ENCODE measurements at places on chromosomes 7 and 10.
A peak's percentile ranks its signal among the peaks of the same experiment; 100 is the strongest.

DNA sequence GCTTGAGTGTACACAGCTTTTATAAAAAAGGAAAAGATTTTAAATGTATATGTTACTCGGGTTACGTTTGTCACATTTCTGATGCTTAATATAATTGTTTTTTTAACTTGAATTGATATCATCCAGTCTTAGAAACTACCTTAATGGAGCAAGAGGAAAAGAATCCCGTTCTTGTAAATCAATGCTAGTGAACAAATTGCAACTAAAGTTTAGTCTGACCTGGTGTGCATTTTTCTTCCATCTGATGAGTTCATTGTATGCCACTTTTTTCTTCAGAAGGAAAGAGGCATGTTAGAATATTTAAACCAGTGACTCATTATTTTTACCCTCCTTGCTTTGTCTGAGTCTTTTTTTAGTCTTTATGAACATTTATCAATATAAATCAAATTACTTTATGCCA, 34.7 kb downstream of the NET1 start:
- DNase-seq: no peak

- DNase-seq: no peak
Observed at GRCh38 chr10:11178606-11179515, 161.2 kb downstream of the CELF2 start.

DNA sequence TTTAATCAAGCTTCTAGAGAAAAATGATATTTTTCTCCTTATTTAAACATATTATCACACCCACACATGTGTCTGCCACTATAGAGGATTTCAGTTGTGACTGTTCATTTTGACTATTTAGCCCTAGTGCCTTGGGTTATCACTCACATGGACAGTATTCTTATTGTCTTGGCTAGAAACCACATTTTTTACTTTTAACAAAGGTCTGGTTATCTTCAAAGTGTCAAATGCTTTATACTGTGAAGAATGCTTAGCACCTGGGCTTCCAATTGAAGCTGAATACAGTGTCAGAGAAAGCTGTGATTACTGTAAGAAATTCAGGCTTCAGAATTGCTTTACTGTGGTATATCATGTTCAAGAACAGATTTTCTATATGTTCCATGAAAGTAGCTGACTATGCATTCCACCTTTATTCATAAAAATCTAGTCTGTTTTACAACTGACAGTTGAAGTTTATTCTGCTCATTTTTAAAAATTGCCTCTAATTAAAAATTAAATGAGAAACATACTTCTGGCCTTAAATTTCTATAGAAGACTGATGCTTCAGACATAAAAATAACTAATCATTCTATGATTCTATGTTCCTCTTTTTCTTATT, 278.6 kb downstream of the SEMA3D start:
- DNase-seq: no peak

DNA sequence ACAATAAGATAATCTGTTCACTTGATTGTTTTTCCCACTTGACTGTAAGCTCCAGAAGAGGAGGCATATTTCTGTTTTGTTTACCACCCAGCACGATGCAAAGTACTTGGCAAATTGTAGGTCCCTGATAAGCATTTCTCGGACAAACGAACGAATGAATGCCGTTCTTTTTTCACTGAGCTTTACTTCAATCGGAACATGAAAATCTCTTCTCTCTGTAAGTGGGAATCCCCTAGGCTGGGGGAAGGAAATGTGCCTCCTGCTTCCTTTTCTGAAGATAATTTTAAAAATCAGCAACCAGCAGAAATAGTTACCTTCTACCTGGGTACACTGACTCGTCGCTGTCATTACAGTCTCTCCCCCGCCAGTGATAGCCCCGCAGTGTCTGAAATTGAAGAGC, 102.9 kb downstream of the AOAH start:
- DNase-seq: no peak

DNA sequence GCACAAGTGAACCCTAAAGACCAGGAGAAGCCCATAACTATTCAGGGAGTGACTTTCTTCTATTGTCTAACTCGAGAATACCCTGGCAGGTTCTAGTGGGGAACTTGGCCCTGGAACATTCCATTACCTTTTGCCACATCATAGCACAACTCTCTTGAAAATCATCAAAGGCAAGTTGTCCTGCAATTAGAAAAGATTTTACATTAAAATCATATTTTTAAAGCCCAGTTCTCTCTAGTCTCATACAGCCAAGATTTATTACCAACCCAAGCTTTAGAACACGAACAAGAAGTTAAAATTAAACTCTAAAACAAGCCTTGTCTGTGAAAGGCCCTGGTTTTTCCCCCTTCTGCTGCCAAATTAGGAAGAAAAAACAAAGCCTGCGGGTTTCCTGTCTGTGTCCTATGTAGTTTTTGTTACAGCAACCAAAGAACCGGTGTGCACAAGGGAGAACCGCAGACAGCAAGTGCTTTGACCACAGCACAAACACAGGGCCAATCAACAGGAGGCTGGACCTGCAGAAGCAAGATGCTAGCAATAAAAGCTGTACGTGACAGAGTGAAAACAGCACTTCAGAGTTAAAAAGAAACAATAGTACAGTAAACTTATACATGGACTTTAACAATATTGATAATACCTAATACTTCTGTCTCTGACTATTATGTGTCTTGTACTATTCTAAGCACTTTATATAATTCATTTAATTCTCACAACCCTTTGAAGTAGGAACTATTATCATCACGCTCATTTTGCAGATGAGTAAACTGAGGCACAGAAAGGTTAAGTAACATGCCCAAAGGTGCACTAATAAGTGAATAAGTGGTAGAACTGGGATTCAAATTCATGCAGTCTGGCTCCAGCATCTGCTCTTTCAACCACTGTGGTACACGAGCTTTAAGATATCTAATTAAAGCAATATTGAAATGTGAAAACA, 65.8 kb downstream of the STK17A start:
- DNase-seq: no peak

GRCh38 chr10:70740406-70741288, 44.5 kb downstream of the TBATA start:
- DNase-seq: peak; percentile 8

- DNase-seq: no peak
Observed at GRCh38 chr10:126392469-126392868, 4.2 kb upstream of the ADAM12 start.

GRCh38 chr10:49620286-49620810, 6.5 kb downstream of the CHAT start:
- DNase-seq: peak; percentile 36

DNA sequence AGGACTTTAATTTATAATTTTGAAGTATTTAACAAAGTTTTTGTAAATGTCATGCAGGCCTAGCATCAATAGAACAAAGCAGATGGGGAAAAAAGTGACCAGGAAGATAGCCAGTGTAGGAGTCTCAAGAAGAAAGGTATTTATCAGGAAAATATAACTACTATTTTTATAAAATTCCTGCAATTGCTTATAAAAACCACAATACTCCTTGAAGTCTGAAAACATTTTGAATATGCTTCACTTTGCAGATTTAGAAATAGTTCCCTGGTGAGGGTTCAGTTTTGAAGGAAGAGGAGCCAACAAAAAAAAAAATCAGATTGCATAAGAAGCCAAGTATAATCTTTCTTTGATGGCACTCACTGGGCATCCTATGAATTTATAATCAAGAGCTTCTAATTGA, 34.1 kb downstream of the MTERF1 start:
- DNase-seq: no peak

DNA sequence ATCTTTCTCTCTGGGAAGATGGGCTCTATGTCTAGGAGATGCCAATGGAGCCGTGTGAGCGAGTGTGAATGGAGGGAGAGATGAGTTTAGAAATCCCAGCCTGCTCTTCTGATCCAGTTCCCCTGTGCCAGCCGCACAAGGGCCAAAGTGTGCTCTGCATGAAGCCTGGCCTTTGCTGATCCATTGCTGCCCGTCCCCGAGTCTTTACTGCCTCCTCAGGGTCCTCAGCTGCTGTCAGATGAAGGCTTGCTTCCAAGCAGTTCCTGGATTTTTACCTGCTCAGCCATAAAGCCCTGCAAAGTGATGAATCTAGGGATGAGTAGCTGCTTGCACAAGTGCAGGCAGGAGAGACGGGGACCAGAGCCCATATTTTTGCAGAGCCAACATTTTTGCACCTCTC, 115.9 kb downstream of the ZMIZ1 start:
- DNase-seq: no peak

- DNase-seq: peak; percentile 73
Observed at GRCh38 chr10:79020015-79020491, 48.7 kb upstream of the ZMIZ1 start.

DNA sequence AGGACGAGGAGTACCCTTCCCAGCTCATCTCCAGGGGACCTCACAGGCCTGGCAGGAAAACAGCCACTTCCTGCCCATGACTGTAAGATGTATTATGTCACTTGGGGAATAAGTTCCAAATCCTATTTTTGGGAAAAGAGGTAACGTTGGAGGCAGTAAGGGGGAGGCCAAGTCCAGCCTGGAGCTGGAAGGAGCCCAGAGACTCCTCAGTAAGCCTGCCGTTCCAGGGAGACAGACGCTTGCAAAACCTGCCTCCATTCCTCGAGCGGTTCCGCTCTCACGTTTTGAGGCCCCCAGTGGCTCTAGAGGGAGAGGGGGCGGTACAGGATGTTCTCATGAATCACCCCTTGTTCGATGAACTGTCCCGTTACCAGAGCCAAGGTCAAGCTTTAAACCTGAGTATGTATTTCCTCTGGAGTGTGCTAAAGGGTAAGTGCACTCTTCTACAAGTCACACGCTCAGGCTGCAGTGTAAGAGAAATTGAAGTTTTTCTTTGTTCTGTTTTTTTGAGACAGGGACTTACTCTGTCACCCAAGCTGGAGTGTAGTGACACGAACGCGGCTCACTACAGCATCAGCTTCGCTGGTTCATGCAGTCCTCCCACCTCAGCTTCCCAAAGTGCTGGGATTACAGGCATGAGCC, 45.5 kb upstream of the CYTH3 start:
- DNase-seq: peak; percentile 92

DNA sequence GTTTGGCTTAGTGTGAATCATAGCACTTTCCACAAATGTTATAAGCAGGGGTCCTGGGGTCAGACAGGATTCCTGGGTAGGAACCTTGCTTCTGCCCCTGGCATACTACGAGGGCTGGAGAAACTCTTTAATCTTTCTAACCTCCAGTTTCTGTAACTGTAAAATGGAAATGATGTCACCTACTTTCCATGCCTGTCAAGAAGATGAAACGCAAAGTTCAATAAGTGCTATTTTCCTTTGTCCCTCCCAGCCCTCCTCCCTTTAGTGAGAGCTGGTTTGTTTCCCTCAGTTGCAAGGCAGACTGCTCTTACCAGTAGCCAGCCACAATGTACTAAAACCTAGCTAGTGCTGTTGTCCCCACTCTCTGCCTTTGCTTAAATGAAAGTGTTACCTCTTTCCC, 117.1 kb upstream of the HPS1 start:
- no peak for DNase-seq

- DNase-seq: no peak
Observed at GRCh38 chr10:123309731-123310130, 155.5 kb downstream of the BUB3 start.

GRCh38 chr10:16843252-16843870, 26.1 kb upstream of the RSU1 start:
- no peak for DNase-seq

DNA sequence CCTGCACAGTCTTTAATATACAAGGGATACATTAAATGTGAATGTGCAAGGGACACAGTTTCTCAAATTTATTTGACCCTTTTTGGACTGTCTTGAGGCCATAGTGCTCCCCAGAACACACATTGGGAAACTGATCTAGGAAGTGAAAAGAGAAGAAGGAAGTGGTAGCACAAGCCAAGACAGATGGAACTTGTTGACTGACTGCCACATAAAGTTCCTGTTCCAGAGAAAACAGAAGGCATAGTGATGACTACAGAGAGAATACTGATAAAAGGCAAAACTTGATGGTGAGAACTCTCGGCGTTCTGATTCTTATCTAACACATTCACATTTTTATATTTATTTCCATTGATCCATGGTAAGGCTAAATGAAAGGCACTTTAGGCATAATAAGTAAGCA, 1216.4 kb downstream of the CNTNAP2 start:
- no peak for DNase-seq

- no peak for DNase-seq
Observed at GRCh38 chr10:86047588-86047987, 319.0 kb downstream of the GRID1 start.

GRCh38 chr7:31776616-31777015, 89.6 kb downstream of the PPP1R17 start:
- no peak for DNase-seq

DNA sequence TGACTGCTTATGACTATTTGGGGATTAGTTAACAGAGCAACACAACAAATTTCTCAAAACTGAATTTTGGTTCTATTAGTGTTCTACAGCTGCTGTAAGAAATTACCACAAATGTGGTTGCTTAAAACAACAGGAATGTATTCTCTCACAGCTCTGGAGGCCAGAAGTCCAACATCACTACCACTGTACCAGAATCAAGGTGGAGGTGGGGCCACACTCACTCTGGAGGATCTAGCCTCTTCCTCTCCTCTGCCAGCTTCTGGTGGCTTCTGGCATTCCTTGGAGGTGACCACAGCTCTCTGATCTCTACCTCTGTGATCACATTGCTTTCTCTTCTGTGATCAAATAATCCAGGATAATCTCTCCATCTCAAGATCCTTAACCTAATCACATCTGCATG, 194.7 kb upstream of the BMPER start:
- DNase-seq: no peak

- no peak for DNase-seq
Observed at GRCh38 chr7:42192066-42192465, 44.9 kb downstream of the GLI3 start.

GRCh38 chr10:30413996-30414576, 19.9 kb upstream of the MAP3K8 start:
- DNase-seq: no peak

- no peak for DNase-seq
Observed at GRCh38 chr7:147136352-147136751, 1019.8 kb downstream of the CNTNAP2 start.

- no peak for DNase-seq
Observed at GRCh38 chr7:7203813-7204575, 21.6 kb downstream of the C1GALT1 start.

DNA sequence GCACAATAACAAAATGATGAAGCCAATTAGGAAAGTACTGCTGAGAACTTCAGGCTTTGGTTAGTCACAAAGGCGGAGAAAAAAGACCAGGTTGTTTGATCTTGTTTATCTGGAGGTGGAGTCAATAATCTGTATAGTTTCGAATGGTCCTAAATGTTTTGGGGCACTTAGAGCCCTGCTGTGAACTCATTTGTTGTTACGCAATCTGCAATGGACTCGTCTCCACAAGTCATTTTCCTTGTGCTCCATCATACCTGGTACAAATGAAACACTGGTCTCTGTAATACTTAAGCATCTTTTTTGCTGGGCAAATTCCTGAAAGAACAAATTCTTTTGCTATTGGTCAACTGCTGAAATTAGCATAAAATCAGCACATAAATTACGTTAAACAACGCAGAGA, 430.5 kb downstream of the GATA3 start:
- no peak for DNase-seq

GRCh38 chr7:149713061-149713730, 60.2 kb downstream of the ZNF467 start:
- no peak for DNase-seq

- no peak for DNase-seq
Observed at GRCh38 chr7:44990109-44991023, 9.6 kb upstream of the CCM2 start.

- DNase-seq: no peak
Observed at GRCh38 chr10:125554016-125554703, 128.8 kb downstream of the TEX36 start.

GRCh38 chr7:101913247-101913721, 95.9 kb downstream of the CUX1 start:
- DNase-seq: peak; percentile 41
